Kidney (tissue), 22 donors: ENCODE measurements at places on chromosomes 13 and 19. TPM values are rescaled to one million over a fixed set of nuclear protein-coding genes. Genes with fewer than 3 reads are reported as not detected.

Gene FAM83E
- total RNA-seq, result 15.9 TPM

Gene FXYD7
- 0.94 TPM for total RNA-seq

Gene C1QTNF9
- total RNA-seq, result 0.25 TPM

Gene CEACAM4
- total RNA-seq, result 4.7 TPM

Gene CD33
- 14.0 TPM for total RNA-seq

Gene LIN7B
- total RNA-seq, result 4.7 TPM

Gene TRAPPC2B
- total RNA-seq, result 9.4 TPM

Gene SLC25A41
- total RNA-seq, result 0.28 TPM

Gene BRME1
- 1.8 TPM for total RNA-seq

Gene KLF16
- 22.2 TPM for total RNA-seq

Gene GGN
- total RNA-seq, result 1.6 TPM

Gene RYR1
- 2.8 TPM for total RNA-seq

Gene RNASEH2A
- 7.9 TPM for total RNA-seq
